ENCODE measurements at places on chromosomes 3 and 15. TPM values are rescaled to one million over a fixed set of nuclear protein-coding genes. Genes with fewer than 3 reads are reported as not detected.

Gene FBXO40
- total RNA-seq = not detected

Gene DGKG
- total RNA-seq = 4.8 TPM

Gene PLA2G4D
- 0.34 TPM for total RNA-seq

Gene UTS2B
- total RNA-seq = 0.59 TPM

Gene LACTB
- 7.6 TPM for total RNA-seq

Gene LYZL4
- not detected for total RNA-seq

Gene PRSS50
- total RNA-seq = not detected
